ENCODE measurements at places on chromosomes 5 and 9.

GRCh38 chr5:158514986-158515359 lies 584.7 kb downstream of the EBF1 start:
- DNase-seq: no peak

- DNase-seq: no peak
Measured at GRCh38 chr5:115962565-115963402, 509 bp downstream of the LVRN start.

DNA sequence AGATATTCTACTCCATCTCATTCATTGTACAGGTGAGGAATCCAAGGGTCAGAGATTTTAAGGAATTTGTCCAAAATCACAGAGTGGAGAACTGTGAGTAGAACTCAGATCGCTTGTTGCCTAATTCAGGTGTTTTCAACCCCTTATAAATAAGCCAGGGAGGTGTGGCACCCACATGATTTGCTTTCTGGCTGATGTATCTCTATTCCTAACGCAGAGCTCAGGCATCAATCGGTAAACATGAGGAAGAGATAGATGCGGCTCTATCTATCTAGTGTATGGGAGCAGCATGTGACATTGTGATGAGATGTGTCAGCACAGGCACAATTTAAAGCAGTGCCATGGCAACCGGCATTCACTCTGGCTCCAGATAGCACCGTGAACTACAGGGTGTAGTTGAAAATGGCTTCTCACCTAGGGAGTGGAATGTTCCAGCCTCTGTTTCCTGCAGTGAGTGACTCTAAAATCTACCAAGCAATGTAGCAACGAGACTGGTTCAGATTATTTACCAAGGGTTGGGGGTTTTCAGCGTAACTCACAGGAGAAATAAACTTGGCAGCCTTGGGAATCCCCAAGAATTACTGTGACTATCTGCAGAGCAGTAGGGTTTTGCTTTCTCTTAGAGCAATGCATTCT lies 53.4 kb upstream of the SUB1 start:
- DNase-seq: peak; percentile 76

GRCh38 chr9:113636693-113637092 lies 173.2 kb downstream of the RGS3 start:
- no peak for DNase-seq

- DNase-seq: no peak
Measured at GRCh38 chr5:1311439-1312055, 16.7 kb upstream of the TERT start.

DNA sequence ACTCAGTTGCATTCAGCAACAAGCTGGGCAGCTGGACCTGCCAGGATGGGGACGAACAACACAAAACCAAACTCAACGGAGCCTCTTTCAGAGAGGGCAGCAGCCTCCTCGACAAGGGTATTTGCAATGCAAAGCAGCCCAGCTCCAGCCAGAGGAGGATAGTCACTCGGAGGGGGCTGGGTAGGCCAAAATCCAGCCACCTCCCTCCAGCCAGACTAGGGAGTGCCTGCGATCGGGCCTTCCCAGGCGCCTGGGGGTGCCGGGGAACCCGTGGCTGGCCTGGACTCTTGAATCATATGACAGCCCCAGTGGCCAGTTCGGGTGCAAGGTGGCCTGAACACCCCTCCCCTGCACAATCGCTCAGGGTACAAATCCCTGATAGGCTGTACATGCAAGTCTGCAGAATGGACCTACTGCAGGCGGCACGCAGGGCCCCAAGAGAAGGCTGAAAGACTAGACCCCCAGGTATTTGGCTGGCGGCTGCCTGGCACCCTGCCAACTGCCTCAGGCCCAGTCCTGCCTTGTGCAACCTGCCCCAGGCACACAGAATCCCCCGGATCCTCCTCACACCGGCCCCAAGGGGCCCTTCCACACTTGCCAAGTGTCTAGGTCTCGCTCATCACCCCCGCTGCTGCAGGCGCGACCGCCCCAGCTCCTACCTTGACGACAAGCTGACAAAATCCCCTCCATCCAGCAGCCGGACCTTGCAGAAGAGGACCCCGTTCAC lies 1.3 kb downstream of the EEIG1 start:
- DNase-seq: no peak

- DNase-seq: peak; percentile 65
Measured at GRCh38 chr9:98118640-98119601, at the start of gene TRIM14. Gene TRIM14, minus strand, starts transcription at chr9:98119222. Its CDS starts 34 bp downstream, at chr9:98119188.

- no peak for DNase-seq
Measured at GRCh38 chr5:159210846-159211245, 1.5 kb upstream of the RNF145 start.

GRCh38 chr9:101832486-101832885 lies 94.0 kb upstream of the GRIN3A start:
- no peak for DNase-seq

- peak; percentile 55 for DNase-seq
Measured at GRCh38 chr9:127778280-127779135, at the start of gene SH2D3C. Gene SH2D3C, minus strand, starts transcription at chr9:127778666. Its CDS starts 39 bp downstream, at chr9:127778627.

- no peak for DNase-seq
Measured at GRCh38 chr5:82808960-82809359, 268.2 kb downstream of the TMEM167A start.

DNA sequence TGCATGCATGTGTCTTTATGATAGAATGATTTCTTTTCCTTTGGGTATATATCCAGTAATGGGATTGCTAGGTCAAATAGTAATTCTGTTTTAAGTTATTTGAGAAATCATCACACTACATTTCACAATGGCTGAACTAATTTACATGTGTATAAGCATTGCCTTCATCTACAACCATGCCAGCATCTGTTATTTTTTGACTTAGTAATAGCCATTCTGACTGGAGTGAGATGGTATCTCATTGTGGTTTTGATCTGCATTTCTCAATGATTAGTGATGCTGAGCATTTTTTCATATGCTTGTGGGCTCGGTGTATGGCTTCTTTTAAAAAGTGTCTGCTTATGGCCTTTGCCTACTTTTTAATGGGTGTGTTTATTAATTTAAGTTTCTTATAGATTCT lies 102.3 kb upstream of the CCDC112 start:
- DNase-seq: no peak

DNA sequence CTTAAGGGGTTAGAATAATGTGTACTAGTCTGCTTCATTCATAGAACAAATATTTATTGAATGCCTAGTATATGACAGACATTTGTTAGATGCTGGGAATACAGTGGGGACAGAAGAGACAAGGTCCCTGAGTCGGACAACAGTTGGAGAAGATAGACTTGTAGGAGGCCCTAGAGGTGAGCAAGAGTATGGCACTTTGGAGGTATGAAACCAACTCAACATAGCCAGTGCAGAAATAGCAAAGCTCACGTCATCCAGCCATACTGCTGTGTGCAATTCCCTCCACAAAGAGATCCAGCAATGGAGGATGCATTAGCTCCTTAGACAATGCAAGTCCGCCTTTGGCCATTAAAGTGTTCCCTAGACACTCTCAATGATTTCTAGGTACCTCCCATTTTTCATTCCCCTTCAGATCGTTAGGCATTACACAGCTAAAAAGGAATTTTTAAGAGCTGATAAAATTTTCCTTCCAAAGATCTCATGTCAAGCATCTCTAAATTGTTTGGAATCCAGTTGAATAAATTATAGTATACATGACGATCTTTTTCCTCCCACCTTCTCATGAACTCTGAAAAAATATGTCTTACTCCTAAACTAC lies 1949.6 kb upstream of the WWC1 start:
- no peak for DNase-seq

DNA sequence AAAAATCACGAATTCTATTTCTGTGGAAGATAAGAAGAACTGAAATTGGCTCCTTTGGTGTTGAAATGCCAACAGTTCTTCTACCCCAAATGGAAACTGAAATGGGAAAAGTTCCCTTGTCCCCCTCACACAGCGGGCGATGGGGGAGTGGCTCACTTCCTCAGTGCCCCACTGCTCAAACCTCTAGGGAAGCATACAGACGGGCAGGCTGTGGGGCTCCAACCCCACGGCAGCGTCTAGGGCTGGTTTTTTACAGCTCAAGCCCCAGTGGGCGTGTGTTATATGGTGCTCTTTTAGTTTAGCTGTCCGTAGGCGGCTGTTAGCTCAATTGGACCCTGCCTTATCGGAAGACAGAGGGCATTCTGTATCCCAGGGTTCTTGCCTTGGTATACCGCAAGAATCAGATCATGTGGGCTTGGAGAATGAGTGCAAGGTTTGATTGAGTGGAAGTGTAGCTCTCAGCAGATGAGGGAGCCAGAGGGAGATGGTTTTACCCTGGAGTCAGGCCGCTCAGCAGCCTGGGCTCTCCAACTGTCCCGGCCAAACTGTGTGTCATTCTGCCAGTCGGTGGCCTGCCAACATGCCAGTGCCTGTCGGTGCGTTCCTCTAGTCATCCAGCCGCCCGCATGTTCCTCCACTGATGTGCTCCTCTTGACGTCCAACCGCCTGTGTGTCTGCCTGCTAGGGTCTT lies 166.3 kb upstream of the ZNF608 start:
- DNase-seq: no peak

- no peak for DNase-seq
Measured at GRCh38 chr9:115063058-115063845, 54.7 kb downstream of the TNC start.

DNA sequence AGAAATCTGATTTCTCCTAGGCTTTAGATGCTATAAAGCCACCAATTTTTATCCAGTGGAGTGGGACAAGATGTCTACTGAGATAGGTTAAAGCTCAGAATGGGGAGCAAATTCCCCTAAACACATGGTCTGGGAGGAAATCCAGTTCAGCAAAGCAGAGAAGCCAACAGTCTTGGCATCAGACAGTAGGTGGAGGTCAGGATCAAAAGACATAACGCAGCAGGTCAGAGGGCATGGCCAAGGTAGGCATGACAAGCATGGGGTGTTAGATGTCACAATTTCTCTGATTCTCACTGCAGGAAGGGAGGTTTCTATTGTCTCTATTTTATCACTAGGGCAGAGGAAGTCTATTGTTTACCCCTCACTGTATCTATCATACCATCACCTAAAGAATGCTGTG lies 288.2 kb downstream of the ACTL7B start:
- no peak for DNase-seq

GRCh38 chr9:86454701-86455615 lies 100.7 kb upstream of the TUT7 start:
- no peak for DNase-seq

Measured in activated CD4-positive, alpha-beta T cell treated with anti-CD3 and anti-CD28 coated beads, Interleukin-2, Interleukin-4, amounts not matched to agents 100 ng/mL and 50 ng/mL, durations not matched to agents 16 hours and 8 hours (primary cell).